Activated CD4-positive, alpha-beta T cell treated with anti-CD3 and anti-CD28 coated beads for 48 hours (primary cell): ENCODE measurements at places on chromosomes 3 and 15.

GRCh38 chr3:131796558-131797198 lies 238.1 kb downstream of the CPNE4 start:
- DNase-seq = peak; percentile 3

DNA sequence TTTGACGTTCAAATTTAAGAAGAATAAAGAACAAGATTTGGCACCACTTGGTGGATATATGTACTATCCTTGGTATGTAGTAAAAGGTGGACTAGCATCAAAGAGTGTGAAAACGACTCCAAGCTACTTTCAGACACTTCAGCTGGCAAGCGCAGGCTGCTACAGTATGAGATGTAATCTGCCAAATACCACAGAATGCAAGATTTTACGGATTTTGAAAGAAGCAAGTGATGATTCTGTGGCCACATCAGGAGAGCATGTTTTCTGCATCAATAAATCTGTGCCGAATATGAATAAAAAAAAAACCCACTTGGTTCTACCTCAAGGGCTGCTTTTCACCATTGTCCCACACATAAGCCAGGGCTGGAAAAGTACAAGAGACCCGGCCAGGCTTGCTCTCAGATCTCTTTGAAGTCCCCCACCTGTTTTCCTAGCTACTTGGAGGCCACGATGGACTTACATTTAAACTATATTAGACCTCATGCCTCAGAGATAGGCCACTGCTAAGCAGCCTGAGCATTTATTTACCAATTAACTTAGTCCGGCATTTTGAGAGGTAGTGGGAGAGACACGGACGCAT lies 37.4 kb downstream of the MYO1E start:
- DNase-seq = no peak

GRCh38 chr3:182485301-182485700 lies 308.0 kb upstream of the ATP11B start:
- DNase-seq = no peak

DNA sequence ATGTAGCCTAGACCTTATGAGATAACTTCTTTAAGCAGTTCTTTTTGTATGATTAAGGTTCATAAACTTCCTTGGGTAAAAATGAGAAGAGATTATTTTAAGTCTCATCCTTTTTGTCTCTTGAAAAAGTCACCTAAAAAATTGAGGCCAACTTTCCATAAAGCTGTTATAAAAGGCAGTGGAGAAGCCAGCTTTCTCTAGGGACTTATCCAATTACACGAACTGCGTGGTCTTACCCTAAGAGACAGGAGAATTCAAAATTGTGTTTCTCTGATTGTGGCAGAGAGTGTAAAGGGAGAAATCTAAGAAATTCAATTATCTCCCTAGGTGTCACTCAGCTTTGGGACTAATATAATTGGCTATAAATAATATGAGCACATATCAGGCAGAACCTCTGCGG lies 262.0 kb downstream of the SHOX2 start:
- no peak for DNase-seq

GRCh38 chr3:32934150-32934742 lies 17.2 kb upstream of the CCR4 start:
- DNase-seq = no peak

GRCh38 chr3:176037636-176038035 lies 1159.6 kb downstream of the TBL1XR1 start:
- DNase-seq = no peak

GRCh38 chr3:46934498-46935167 lies 41.9 kb downstream of the CCDC12 start:
- DNase-seq = no peak

DNA sequence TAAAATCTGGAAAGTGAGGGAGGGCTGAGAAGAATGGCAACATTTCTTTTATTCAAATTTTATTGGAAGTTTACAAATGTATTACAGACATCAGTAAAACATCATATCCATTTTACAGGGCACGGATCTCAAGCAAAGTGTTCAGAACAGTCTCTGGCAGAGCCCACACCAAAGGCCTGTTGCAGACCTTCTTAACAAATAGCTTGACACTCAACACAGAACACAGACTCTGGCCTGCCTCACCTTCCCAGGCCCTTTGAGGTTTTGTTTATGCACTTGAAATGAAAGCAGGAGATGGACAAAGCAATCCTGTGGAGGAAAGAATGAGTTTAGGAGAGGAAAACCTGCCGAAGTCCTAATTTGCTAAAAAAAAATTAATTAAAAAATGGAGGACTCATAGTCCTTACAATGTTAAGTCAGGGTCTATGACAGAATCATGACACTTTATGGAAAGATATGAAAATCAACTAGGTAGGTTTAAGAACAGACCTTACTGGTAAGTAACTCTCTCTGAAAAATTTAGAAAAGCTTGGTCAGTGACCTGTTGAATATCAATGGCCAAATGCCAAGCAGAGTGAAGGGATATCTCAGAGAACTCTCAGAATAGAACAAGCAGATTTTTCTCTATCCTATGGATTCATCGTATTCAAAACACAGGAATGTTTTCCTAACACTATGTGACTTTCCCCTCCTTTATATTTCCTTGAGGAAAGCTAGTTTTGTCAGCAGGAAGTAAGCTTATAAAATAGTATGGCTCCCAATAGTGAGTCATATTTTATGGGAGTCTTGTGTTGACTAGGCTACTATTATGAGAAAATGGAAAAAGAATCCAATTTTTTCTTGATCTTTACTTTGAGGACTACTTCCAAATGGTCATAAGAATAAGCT lies 70.8 kb upstream of the PSMD6 start:
- no peak for DNase-seq

GRCh38 chr3:46467562-46467961 lies 2.9 kb upstream of the LTF start:
- DNase-seq = no peak

DNA sequence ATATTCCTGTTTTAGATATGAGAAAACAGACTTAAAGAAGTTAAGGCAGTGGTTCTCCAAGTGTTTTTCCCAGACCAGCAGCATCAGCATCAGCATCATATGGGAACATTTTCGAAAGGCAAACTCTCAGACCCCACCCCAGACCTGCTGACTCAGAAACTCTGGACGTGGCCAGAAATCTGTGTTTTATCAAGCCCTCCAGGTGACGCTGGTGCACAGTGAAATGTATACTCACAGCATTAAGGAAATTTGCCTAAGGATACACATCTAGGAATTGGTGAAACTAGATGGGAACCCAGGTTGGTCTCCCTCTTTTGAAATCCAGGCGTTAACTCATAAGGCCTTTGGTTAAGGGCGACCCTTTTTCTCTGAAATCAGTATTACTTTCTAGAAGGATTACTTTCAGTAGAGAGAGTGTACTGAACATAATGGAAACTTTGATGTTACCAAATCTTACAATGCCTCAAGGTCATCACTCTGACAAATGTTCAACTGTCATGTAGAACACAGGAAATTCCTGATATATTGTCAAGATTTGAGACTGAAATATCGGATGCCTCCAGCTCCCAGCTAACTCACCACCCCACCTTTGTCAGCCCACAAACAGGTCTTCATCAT lies 910.2 kb downstream of the ROBO1 start:
- no peak for DNase-seq

- no peak for DNase-seq
Measured at GRCh38 chr3:40939741-40940130, 259.6 kb upstream of the CTNNB1 start.

DNA sequence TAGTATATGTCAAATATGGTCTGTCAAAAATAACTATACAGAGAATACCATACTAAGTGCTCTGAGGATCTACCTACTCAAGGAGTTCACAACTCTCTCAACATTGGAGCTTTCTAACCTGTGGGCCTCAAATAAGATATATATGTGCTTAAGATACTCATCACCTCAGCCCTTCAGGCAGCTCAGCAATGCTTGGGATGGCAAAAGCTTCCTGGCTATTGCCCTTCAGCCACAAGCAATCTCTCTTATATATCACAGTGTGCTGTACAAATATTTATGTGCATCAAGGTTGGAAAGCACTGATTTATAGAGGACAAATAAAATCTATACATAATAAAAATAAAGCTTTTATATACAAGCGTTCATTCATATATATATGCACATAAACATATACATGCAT lies 40.3 kb downstream of the ICE2 start:
- no peak for DNase-seq

- no peak for DNase-seq
Measured at GRCh38 chr3:49489247-49489646, 19.2 kb downstream of the DAG1 start.
